ENCODE measurements at places on chromosomes 13 and 19. TPM values are rescaled to one million over a fixed set of nuclear protein-coding genes. Genes with fewer than 3 reads are reported as not detected.

GRCh38 chr13:53073711-53074110 lies 45.1 kb downstream of the OLFM4 start:
- no peak for DNase-seq

ATF5 gene
- 9.5 TPM for total RNA-seq

DNA sequence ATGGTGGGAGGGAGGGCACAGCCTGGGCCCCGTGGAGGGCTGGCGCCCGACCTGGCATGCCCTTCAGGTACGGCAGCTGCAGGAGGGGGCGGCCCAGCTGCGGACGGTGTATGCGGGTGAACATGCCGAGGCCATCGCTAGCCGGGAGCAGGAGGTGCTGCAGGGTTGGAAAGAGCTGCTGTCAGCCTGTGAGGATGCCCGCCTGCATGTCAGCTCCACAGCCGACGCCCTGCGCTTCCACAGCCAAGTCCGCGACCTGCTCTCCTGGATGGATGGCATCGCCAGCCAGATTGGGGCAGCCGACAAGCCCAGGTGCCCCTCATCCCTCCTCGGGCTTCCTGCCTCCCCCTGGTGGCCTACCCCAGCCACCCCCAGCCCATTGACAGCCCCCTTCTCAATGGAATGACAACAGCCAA lies 16.6 kb upstream of the SHKBP1 start:
- DNase-seq: no peak

SIGLEC12 gene
- total RNA-seq: 0.70 TPM

GRCh38 chr13:41900918-41901317 lies 60.0 kb downstream of the VWA8 start:
- DNase-seq: no peak
